Stimulated activated CD8-positive, alpha-beta memory T cell treated with anti-CD3 and anti-CD28 coated beads, Interleukin-4, amount 100 ng/mL, for 1 hour (primary cell): ENCODE measurements at places on chromosomes 7 and 10.

- no peak for DNase-seq
Observed at GRCh38 chr7:98630149-98630548, 13.1 kb downstream of the NPTX2 start.

- DNase-seq = no peak
Observed at GRCh38 chr7:35816514-35816913, 15.7 kb downstream of the SEPTIN7 start.

DNA sequence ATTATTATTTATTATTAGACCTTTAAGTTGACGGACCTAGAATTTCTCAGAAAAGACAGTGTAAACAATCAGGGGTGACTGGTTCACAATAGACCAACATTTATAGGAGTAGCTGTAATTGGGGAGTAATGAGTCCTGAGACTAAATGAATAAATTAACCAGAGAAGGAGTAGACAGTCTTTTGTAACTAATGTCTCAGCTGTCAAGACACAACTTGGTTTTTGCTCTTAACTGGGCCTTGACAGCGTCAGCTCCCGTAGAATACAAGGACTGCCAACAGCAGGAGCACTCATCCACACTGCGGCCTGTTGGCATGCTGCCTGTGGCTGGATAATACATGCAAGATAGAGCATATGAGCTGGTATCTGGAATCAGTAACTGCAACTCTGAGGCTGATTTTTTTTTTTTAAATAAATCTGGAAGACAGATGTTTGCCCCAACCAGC lies 123.9 kb downstream of the CACNA2D1 start:
- DNase-seq = no peak

DNA sequence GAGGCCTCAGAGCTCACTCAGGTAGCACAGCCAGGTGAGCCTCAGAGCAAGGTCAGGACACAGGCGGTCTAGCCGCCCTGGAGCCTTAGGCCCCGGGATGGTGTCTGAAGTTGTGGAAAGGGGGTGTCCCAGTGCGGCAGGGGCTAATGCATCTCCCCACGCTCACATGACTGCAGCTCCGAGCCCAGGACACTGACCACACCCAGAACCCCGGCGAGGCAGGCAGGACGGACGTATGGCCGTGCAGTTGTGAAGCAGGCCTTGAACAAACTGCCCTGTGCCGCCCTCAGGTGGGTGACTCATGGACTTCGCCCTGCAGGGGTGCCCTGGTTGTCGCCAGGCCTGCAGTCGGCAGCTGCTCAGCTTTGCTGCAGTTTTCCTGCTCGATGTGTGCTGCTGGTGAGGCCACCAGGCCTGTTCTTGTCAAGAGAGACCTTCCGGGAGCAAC lies 5.0 kb upstream of the PRKAR1B start:
- DNase-seq = no peak

DNA sequence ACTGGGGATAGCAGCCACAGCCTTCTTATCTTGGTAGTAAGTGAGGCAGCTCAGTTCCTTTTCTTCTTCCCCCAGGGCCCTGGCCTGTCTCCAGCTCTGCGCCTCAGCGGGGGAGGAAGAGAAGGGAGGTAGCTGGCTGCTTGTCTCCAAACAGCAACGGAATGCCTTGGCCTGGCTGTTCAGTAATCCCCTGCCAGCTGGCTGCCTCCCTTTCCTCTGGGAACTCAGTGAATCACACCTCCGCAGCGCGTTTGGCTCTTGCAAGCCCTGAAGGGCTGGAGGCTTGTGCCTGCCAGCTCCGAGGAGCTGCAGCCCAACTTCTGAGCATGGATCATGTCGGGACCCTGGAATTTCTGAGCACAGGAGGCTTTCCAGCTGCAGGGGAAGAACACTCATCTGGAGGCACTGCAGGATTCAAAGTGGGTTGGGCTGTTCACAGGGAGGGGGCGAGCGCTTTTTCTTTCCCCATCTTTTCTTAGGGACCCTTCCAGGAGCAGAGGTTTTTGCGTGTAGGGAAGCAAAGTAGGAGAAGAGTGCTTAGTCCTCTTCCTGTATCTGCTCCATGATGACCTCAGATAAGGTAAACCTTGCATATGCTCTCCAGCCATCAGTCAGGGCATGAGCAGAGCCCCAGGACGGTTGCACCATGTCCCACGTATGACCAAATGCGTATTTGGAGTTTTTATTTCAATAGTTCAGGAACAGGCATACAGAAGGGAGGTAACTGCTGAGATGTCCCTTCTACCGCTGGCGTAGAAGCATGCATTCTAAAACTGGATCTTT lies 253.2 kb upstream of the INHBA start:
- no peak for DNase-seq

- no peak for DNase-seq
Observed at GRCh38 chr7:98826811-98827231, 43.0 kb downstream of the TMEM130 start.
